Activated naive CD4-positive, alpha-beta T cell (primary cell): ENCODE measurements at places on chromosomes 7 and 10.

- DNase-seq: no peak
These were observed 11.1 kb upstream of the EMX2 start for GRCh38 chr10:117531371-117532002.

DNA sequence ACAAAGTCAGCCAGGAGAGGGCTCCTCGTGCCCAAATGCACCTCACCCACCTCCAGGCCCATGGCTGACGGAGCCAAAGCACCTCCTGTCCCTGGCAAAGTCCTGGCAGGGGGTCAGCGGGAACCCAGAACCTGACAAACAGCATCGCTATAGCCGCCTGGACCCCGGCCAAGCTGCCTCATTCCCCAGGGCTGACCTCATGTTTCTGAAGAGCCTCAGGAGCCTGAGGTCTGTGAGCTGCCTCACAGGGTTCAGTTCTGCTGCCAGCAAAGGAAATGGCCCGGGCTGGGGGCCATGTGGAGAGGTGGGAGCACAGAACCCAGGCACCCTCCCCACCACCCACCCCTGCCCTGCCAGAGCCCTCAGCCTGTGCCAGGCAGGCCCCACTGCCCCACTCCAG lies 4.2 kb upstream of the NANOS1 start:
- DNase-seq: no peak

DNA sequence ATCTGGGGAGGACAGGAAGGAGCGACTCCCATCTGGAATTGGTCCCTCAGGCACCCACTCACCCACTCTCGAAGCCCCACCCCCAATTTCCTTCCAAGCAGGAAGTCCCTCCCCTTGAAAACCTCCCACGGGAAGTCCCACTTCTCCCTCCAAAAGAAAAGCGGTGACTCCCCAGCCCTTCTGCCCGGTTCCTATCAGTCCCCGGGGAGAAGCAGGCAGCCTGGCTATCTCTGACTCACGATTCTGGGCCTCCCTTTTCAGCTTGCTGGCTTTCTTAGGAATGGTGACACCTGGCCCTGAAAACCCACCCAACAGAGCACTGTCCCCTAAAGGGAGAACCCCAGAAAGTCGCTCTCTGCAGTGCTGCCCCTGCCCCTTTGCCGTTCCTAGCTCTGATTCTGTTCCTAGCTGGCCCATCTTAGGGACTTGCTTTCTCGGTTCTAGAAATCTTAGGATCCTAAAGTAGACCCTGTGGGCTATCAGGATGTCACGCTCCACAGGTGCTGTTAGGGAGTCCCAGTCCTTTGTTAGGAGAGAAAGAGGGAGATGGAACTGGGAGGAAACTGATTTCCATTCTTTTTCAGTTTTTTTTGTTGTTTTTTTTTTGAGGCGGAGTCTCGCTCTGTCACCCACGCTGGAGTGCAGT lies 6.0 kb downstream of the TSC22D4 start:
- DNase-seq: no peak

- no peak for DNase-seq
These were observed 463.6 kb downstream of the ZWINT start for GRCh38 chr10:55897490-55897921.

- DNase-seq: peak; percentile 52
These were observed 1.6 kb downstream of the HOXA3 start for GRCh38 chr7:27150568-27151340.

GRCh38 chr7:80841423-80841955 lies 77.4 kb downstream of the SEMA3C start:
- no peak for DNase-seq

DNA sequence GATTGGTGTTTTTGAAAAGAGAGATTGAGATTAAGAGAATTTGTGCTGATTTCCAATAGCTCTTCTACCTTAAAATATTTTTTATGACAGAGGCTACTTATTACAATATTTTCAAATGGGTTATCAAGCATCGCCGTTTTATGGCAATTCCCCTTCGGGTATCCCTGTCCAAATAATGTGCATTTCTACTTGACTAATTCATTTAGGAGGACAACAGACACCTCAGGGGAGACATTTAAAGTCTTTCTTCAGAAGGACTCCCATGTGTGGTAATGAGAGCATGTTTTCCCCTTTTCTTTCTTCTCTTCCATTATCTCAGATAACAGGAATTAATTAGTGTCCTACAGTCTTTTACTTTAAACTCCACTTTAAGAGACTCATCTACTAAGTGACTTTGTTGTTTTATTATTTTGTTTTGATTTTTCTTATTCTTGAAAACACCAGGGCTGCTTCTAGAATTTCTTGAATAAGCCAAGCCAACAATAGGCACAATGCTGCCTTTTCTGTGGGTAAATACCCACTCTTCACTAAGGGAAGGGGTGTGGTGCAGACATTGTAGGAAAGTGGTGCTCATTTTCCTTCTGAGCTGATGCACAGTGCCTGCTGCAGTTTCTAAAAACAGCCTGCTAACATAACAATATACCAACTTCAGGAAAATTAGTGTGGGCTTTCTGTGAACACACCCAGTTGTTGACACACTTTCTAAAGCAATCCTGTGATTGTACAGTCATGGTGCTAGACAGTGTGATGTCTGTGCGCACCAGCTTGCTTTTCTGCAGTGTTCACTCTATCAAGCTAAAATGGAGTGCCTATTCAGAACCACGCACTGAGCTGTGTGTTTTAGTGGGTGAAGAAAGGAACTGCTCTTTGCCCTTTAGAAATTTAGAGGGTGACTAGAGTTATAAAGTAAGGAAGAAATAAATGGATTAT lies 597.7 kb downstream of the NRG3 start:
- no peak for DNase-seq

GRCh38 chr10:78588194-78588811 lies 480.5 kb upstream of the ZMIZ1 start:
- DNase-seq: no peak

DNA sequence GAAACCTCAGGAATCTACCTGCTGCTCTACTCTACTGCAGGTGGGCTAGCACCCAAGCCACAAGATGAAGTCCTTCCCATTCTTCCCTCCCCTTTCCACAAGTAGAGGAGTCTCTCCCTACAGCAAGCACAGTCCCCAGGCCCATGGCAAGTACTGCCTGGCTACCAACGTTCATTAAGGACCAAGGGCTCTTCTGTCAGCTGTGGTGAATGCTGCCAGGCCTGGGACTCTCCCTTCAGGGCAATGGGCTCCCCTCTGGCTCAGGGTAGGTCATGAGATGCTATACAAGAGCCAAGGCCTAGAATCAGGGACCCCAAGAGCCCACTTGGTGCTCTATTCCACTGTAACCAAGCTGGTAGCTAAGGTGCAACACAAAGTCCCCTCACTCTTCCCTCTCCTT lies 39.8 kb downstream of the SNX13 start:
- DNase-seq: no peak

DNA sequence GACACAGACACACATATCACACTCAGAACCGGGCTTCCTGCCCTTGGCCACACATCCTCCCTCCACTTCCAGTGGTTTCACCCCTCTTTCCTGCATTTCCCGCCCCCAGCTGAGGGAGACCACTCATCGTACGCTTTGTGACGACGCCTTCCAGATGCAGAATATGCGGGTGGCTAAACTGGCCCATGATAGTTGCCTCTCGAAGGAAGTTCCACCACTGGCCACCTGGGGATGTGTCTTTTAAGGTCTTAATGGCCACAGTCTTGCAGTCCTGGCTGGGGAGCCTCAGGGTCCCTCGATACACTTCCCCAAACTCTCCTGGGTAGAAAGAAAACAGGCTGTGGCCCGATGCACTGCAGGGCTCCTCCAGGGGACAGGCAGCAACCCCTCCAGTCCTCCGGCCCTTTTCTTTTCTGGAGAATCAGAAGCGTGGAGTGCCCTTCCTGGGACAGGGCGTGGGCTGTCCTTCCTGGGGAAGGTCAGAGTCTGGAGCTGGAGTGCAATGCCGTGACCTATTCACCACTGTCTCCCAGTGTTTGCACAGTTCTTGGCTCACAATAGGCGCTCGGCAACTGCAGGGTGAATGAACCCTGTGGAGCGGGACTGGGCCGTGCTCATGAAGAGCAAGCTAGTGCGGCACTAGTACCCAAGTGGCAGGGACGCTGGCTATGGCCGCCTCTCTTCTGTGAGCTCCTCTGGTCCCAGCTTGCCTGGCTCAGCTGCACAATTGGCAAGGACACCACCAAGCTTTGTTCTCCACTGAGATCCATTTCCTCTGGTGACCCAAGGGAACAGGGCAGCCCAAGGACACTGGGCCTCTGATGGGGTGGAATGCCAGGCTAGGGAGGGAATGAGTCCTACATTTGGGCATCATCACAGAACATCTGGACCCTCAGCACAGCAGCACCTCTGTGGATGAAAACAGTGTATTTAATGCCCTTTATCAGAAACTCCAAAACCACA lies 13.2 kb downstream of the EPHA1 start:
- DNase-seq: no peak

- no peak for DNase-seq
These were observed 304.1 kb upstream of the COBL start for GRCh38 chr7:51620706-51621105.

DNA sequence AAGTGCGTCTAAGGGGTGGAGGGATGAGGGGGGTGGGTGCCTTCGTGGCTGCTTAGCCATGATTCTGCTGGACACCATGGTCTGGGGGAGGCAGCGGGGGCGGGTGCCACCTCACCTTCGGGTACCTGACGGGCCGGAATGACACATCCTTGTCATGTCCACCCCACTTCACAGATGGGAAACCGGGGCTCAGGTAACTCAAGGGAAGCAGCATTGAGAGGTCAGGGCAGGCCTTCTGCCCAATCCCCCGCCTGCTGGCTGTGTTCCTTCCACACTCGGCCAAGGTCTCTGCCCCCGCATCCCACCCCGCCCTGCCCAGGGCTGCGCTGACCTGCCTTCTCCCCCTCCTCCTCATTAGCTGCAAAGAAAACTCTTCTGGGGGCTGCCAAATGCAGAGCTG lies 598.0 kb downstream of the PTPRN2 start:
- no peak for DNase-seq

DNA sequence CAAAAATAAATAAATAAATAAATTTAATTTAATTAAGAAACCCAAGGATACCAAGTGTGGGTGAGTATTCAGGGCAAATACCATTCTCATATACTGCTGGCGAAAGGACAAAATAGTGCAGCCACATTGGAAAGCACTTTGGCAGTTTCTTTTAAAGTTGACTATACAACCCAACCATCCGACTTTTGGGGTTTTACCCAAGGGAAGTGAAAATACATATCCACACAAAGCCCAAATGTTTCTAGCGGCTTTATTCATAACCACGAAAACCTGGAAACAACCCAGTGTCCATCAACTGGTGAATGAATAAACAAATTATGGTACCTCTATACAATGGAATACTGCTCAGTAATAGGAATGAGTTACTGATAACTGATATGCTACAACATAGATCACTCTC lies 36.2 kb upstream of the OGDHL start:
- no peak for DNase-seq

- peak; percentile 16 for DNase-seq
These were observed 69.6 kb downstream of the ATXN7L1 start for GRCh38 chr7:105806592-105807447.

DNA sequence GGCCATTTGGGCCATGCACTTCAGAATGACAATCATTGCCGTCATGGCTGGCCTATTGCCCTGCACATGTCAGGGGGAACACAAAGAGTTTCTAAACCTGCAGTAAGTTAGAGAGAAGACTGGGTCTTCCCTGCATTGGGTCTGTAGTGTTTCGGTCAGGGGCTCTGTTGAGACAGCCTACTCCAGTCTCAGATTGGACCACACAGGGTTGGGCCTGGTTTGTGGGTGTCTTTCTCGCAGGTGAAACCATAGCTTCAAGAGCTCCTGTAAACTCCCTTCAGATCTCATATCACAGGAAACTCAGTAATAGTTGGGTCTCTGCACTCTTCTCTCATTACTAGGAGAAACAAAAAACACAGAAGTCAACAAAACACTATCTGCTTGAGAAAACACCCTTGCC lies 7.3 kb upstream of the TARP start:
- no peak for DNase-seq

- DNase-seq: no peak
These were observed 32.9 kb upstream of the KMT2E start for GRCh38 chr7:104980841-104981671.

DNA sequence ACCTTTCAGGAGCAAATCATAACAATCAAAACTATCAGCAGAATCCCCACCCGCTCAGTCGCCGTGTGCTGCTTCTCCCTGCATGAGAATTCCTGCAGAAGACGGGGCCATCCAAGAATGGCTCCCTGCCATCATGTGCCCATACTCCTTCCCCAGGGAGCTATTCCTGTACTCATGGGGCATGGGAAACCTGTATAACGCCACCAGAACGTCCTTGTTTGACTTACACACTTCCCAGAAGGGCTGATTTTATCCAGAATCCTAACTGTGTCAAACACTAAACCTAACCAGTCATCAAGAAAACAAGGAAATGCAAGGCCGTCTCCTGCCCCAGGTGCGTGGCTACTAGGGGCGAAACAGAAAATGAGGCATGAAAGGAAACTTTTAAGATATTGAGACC lies 16.0 kb downstream of the DIP2C start:
- DNase-seq: no peak

- no peak for DNase-seq
These were observed 416.7 kb downstream of the TFEC start for GRCh38 chr7:115613836-115614235.

- no peak for DNase-seq
These were observed 1.1 kb upstream of the STEAP2 start for GRCh38 chr7:90210475-90210874.

GRCh38 chr7:69088185-69088584 lies 510.1 kb upstream of the AUTS2 start:
- DNase-seq: no peak

DNA sequence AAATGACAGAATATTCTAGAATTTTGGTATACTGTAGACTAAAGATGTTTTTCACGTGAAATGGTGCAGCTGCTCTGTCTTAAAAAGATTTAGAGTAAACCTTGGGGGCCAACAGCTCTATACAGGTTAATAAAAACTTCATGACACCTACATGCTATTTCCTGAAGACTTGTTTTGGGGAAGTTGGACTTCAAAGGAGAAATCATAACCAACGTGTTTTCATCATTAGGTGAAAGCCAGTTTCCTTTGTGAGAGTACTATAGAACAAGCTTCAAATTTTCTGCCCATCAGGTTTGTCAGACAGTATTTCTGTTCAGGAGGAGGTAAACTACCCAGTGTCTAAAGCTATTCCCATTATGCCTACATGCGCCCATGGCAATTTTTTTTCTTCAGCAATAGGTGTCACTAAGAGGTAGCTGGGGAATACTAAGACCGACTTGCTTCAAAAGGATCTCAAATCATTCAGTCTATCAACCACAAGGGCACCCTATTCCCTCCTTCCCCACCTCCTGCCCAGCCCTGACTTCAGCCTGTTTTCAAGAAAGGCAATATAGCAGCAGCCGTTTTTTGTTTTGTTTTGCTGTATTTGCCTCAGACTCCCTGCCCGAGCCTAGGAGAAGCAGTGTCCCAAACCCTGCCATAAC lies 237.3 kb upstream of the SP8 start:
- no peak for DNase-seq

- DNase-seq: no peak
These were observed 180.5 kb downstream of the ZNF365 start for GRCh38 chr10:62554632-62555199.

DNA sequence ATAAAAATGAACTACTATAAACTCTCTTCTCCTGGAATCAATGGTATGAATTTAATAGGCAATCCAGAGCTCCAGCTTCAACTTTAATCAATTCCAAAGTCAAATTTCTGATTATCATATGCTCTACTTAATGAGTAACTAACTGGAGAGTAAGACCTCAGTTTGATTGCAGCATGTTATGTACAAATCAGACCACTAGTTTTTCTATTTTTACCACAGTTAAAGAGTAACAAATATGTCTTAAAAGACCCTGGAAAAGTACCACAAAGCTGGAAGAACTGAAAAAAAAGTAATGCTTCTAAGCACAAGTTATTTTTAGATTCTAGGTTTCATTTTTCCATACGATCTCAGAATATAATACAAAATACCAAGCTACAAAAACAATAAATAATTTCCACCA lies 56.0 kb upstream of the TNKS2 start:
- no peak for DNase-seq
